A549 (cell line): ENCODE measurements at places on chromosomes 12 and 14.

DNA sequence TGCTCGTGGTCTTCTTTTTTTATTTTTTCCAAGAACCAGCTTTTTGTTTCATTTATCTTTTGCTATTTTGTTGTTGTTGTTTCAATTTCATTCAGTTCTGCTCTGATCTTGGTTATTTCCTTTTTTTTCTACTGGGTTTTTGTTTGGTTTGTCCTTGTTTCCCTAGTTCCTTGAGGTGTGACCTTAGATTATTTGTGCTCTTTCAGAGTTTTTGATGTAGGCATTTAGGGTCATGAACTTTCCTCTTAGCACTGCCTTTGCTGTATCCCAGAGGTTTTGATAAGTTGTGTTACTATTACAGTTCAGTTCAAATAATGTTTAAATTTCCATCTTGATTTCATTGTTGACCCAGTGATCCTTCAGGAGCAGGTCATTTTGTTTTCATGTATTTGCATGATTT lies 3.3 kb upstream of the SERPINA11 start:
- DNase-seq: no peak

GRCh38 chr14:53147208-53147607 lies 5.9 kb downstream of the DDHD1 start:
- no peak for DNase-seq

DNA sequence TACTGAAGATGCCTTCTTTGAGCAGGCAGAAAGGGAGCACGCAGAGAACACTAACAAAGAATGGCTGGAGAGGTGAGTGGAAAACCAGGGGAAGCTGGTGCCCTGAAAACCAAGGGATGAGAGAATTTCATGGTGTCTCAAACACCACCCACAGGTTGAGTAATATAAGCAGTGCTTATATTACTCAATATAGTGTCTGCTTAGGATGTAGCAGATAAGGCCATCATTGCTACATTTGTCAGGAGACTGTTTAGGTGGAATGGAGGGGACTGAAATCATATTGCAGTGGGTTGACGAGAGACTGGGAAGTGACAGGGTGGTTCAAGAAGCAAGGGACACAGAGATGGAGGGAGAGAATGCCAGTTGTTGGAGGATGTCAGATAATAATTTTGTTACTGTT lies 20.6 kb downstream of the PKP2 start:
- DNase-seq: no peak

DNA sequence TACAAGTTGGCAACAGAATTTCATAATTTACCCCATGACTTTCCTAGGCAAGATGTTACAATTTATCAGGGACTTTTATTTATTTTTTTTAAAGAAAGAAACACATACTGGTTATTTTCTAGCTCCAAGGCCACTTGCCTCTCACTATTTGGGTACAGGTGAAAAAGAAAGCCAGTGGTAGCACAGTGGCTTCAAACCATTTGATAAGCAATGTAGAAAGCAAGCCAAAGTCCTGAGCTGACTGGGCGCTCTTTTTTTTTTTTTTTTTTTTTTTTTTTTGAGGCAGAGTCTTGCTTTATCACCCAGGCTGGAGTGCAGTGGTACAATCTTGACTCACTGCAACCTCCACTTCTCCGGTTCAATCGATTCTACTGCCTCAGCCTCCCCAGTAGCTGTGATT lies 73.3 kb downstream of the STXBP6 start:
- no peak for DNase-seq

- no peak for DNase-seq
Observed at GRCh38 chr14:24238527-24239037, 3.8 kb downstream of the TINF2 start.
